EL (cell line): ENCODE measurements at places on chromosomes 1 and 21.

DNA sequence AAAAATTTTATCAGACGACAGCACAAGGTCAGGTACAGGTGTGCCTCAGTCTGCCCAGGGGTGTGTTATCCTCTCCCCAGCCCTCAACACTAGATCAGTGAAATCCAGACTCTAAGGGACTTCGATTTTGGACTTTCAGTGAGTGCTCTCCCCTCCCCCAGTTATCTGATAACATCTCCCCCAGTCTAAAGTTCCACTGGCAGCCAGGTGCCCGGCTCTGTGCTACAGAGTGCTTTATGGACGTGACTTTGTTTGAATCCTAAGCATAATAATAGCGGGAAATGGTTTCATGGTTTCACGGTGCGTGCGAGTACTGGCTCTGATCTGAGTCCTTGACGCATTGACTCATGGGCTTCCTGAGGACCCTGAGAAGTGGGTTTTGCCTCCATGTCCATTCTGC, 3.2 kb downstream of the SPSB1 start:
- no peak for DNase-seq

DNA sequence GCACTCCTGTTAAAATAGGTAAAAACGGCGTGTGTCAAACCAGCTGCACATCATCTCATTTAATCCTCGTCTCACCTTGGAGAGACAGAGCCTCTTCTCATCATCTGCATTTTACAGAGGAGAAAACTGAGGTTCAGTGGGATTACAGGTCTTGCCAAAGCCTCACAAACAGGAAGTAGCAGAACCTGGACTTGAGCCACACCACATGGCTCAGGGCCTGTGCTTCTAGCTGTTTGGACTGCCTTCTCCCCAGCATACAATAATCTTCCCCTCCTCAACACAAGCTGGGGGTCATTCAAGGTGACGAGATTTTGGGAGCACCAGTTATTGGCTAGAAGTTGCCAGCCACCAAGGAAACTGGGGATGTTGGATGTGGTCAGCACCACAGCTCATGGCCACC, 167.9 kb upstream of the ZC3H12A start:
- no peak for DNase-seq

DNA sequence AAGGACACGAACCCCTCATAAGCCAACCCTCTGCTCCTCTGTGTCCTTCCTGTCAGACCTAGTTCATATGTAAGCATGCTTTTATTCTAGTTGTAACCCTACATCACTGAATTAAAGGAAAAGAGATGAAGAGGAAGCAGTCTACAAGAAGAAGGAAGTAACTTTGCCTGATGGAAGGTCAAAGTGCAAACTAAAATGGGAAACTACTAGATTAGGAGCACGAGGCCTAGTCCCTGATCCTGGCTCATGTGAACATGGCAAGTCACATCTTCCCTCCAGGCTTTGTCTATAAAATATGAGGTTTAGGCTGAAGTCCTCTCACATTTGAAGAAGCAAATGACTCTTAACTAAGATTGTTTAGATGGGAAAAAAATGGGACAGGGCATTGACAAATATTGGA, 13.2 kb downstream of the ZMYND12 start:
- DNase-seq: no peak

DNA sequence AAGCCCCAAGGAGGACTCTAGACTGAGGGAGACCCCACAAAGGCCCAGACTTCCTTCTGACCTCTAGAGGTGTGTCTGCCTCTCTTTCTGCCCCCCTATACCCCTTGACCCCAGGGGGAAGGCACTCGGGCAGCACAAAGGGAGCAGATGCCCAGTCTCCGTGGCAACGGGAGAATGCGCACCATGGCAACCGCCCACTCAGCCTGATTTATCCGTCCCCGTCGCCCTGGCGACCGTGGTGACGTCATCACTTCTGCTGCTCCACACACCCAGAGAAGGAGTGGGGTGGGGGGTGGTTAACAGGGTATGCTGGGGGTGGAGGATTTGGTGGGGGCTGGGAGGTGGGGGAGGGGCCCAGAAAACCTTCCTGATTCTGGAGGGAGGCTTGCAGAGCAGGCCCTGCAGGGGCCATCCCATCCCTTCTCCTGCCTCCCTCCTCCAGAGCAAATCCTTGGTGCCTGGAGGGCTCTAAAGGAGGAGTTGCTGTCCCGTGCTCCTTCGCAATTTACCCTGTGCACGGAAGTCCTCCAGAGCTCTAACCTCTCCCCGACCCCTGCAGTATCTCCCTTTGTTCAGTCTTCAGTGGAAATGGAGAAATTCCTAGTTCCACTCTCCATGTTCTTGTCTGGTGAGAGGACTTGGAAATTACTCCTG, 6.3 kb downstream of the CELF3 start:
- DNase-seq: peak; percentile 37

- DNase-seq: no peak
These were observed 21.1 kb downstream of the USP1 start for GRCh38 chr1:62457955-62458354.

GRCh38 chr1:185314411-185314810, 2.6 kb downstream of the IVNS1ABP start:
- peak; percentile 17 for DNase-seq

- no peak for DNase-seq
These were observed 11.7 kb downstream of the EIF2D start for GRCh38 chr1:206600527-206600926.

DNA sequence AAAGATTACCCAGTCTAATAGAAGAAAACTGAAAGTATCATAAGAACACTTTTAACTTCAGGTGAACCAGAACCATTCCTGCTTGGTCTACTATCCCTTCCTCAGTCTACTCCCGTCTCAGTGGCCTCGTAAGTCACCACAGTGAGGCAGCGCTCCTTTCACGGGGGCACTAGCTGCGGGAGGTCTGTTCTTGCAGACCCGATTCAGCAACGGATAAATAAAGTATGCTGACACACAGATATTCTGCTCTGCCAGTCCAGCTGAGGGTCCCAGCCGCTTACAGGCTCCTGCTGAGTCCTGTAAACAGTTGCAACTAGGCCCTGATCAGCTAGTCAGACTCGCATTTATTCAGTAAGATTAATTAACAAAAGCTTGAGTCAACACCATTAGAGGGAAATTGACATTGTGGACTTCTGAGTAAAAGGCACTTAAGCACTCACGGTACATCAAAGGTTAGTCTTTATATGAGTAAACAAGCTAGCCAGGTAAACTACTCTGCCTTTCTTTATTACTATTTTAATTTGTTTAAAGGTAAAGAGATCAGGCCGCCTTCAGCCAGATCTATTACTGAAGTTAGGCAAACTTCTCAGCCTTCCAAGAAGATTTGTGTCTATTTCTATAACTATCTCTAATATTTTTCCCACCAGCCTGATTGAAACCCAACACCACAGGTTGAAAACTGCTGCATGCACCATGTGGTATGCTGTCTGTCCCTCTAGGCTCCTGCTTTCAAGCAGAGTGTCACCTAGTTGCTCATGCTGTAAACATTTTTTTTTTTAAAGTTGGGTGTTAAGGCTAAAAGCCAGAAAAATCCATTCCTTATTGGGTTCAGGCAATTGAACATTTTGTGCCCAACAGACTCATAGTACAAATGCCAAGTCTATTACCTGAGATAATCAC, 87.7 kb downstream of the INTS7 start:
- no peak for DNase-seq

- peak; percentile 28 for DNase-seq
These were observed 3.4 kb upstream of the TRIM11 start for GRCh38 chr1:228410015-228410414.

DNA sequence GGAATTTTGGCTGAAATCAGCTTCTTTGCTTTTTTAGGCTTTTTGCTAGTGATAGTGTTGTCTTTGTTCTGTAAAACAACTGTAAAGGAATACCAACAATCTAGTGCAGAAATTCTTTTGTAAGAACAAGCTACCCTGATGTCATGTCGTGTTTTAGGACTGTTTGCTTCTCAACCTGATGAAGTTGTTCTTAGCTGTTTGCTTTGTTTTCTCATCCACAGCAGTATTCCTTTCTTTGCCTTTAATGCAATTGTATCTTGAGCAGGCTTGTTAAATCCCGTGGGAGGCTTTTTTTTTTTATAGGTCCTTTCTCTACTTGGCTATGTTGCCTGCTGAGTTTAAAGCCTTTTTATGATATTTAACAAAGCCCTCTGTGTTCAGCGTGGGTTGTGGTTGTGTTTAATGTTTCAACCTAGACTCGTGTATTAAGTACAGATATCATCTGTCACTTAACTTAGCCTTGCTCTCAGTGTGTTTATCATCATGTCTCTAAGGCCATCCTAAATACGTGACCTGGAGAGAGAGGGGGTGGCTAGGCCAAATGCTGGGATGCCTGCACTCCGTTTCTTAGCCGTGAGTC, 31.6 kb downstream of the ADARB1 start:
- no peak for DNase-seq

GRCh38 chr1:90175490-90176167, 180.7 kb downstream of the ZNF326 start:
- DNase-seq: no peak

GRCh38 chr21:44757731-44758130, 43.9 kb downstream of the UBE2G2 start:
- DNase-seq: no peak

GRCh38 chr1:74215229-74215628, 17.2 kb downstream of the FPGT start:
- DNase-seq: no peak

DNA sequence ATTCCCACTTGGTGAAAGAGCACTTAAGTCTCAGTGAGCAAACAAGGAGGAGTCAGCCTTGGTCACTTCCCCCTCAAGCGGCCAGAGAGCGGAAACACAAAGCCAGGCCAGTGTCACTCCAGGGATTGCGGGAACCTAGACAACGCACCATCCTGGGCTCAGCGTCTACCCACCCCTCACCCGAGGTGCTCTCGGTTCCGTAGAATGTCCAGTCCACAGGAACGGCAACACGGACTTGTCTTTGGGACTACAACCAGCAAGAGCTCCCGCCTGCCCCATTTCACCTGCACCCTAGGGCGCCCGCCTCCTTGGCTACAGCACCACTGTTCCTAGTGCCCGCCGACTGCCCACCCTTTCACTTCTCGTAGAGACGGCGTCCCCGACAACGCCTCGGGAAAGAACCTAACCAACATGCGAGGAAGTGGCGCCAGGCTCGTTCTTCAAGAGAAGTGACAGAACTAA, 509 bp downstream of the GDAP2 start:
- peak; percentile 68 for DNase-seq

DNA sequence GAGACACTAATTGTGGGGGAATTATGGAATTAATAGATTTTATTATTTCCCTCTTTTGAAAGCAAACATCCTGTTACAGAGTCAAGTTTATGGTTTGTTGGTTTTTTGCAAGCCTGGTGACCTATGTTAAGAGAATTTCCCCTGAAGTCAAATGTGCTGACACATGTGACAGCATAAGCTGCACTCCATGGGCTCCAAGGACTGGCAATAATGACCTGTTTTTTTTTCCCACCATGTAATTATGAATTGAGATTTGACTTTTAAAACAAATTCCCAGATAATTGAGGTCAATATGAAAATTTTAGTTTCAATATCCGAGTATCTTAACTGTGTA, 242.5 kb upstream of the SGIP1 start:
- DNase-seq: peak; percentile 64

GRCh38 chr1:182910143-182910542, 42.8 kb downstream of the SHCBP1L start:
- DNase-seq: no peak

DNA sequence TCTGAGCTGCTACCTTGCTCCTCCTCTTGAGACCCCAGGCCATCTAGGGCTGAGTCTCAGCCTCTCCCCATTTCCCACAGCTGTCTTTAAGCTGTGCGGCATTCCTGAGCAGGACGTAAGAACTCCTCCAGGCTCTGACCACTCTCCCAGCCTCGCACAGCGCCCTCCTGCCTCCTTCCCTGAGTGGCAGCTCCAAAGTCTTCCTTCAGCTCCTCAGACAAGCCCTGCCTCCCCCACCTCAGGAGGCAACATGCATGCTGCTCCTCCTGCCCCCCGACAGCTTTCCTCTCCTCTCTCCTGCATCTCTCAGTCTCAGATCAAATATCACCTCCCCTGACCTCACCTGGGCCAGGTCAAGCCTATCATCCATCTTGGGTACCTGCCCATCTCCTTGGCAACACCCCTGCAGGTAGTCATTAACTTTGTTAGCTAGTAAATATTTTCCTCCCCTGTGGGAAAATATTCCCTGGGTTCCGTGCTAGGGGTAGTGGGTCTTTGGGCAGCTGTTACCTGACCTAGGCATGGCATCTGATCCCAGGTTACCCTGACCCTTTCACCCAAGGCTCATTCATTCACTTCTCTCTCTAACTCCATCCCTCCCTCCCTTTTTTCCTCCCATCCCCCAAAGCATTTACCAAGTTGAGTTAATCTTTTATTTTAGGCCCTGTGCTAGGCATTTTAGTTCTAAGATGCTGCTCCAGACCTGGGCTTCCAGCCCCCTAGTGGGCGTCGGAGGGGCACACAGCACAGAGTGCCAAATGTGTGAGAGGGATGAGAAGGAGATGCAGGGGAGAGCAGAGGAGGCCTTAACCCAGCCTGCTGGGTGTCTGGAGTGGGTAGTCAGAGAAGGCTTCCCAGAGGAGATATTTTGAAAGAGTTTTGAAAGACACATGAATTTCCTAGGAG, 419.9 kb downstream of the PTPRU start:
- peak; percentile 17 for DNase-seq

DNA sequence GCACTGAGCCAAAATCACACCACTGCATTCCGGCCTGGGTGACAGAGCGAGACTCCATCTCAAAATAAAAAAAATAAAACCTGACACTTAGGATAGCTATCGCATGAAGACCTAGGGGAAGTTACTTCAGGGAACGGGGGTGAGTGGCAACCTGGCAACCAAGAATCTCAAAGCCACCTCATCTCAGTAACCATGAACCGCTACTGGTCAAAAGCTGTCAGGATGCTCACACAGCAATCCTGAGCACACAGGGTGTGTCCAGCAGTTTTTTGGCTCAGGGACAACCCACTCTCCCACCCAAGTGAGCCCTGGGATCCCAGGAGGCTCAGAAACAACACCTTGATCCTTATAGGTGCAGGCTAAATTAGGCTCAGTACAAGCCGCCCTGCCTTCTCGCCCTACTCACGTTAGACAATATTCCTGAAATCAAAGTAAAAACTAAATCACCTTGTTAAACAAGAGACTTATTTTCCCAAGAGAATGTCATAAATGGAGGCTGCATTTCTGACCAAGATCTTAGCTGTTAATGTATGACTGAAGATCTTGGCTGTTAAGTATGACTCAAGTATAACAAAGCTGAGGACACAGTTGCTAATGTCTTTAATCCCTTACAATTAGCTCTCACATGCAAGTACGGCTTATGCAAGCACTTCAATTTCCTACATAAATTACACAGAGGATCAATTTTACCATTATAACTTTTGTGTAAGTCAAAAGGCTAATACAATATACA, 48.3 kb upstream of the NADK start:
- no peak for DNase-seq

DNA sequence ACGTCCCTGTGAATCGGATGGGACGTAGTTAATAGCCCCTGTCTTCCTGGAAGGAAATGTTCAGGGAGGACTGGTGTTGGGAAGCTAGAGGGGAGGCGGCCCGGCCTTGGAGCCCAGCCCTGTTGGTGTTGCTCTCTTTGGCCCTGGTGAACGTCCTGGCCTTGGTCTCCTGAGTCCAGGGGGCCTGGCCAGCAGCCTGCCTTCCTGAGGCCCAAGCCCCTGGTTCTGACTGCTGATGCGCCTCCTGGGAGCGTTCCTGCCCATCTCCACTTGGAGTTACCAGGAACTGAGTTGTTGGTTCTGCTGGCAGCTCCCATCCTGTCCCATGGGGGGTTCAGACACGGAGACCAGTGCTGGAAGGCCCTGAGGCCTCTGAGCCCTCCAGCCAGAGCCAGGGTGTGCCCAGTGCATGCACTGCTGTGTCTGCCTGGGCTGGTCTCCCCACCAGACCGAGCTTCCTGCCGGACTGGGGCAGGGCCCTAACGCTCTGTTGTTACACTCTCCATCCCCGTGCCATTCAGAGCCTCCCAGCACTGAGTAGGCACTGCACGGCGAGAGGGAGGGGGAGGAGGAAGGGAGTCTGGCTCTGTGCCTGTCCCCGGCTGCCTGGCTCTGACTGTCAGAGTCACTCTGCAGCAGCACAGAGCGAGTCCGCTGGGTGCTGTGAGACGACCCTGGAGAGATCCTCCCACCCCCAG, 382.5 kb upstream of the VAMP3 start:
- no peak for DNase-seq
